ENCODE measurements at places on chromosomes 7 and 10.
A peak's percentile ranks its signal among the peaks of the same experiment; 100 is the strongest.

GRCh38 chr7:74417419-74417971 is 36.2 kb upstream of the GTF2IRD1 start:
- peak; percentile 77 for DNase-seq

GRCh38 chr10:35274498-35275060 is 61.7 kb upstream of the CCNY start:
- DNase-seq, result peak; percentile 69

DNA sequence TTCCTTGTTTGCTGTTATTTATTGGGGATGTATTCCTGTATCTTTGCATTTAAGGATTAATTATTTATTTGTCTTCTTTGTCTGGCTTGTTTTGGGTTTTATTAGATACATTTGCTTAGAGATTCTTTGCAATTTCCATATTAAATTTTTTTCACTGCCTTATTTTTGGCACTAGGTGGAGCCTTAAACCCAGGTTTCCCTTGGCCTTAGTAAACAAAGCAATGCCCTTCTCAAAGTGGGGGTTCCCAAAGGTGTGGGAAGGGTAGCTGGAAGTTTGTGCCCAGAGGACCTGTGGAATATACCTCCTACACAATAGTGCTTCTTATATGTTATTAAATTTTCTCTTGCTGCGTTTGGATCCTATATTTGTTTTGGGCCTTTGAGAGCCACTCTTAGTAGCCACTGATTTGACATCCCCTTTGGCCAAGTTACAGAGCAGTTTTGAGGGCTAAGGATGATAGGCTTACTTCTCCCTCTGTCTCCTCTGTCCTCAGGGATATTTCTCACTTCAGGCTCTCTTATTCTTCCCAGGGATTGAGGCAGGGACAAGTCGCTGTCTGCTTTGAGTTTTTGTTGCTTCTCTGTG is 162.3 kb downstream of the ITGB1 start:
- DNase-seq, result no peak

- DNase-seq, result no peak
Observed at GRCh38 chr10:50506861-50507573, 116.7 kb downstream of the SGMS1 start.

DNA sequence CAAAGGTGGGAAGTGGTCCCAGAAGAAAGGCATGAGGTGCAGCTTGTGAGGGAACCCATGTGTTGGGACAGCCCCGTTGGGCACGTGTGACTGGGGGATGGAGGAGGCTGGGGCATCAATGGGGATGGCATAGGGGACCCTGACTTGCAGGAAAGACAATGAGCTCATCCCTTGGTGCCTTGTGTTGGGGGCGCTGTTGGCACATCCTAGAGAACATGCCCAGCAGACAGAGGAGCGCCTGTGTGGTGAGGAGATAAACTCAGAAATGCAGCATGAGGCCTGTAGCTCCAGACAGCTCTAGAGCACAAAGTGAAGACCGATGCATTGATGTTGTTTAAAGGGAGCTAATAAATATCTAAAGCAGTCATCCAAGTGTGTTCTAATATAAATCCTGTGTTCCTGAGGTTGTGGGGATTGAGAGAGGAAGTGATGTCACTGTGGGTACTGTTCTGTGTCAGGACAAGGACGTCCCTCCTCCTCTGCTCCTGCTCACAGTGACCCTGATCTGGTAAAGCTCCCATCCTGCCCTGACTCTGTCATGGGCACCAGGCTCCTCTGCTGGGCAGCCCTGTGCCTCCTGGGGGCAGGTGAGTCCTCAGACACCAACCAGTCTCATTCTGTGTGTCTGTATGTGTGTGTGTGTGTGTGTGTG is 126.1 kb upstream of the PRSS58 start:
- DNase-seq, result no peak

- no peak for DNase-seq
Observed at GRCh38 chr10:74823791-74824183, 2.6 kb upstream of the KAT6B start.

- no peak for DNase-seq
Observed at GRCh38 chr10:106078895-106079576, 1085.5 kb downstream of the SORCS1 start.

- DNase-seq, result no peak
Observed at GRCh38 chr10:63707254-63707910, 186.2 kb downstream of the REEP3 start.

- no peak for DNase-seq
Observed at GRCh38 chr10:130016993-130017630, 53.0 kb upstream of the EBF3 start.

- peak; percentile 98 for DNase-seq
Observed at GRCh38 chr7:2844153-2845033, at the start of gene GNA12. Gene GNA12 (minus strand): TSS chr7:2844308. CDS start chr7:2844161, 147 bp downstream.

DNA sequence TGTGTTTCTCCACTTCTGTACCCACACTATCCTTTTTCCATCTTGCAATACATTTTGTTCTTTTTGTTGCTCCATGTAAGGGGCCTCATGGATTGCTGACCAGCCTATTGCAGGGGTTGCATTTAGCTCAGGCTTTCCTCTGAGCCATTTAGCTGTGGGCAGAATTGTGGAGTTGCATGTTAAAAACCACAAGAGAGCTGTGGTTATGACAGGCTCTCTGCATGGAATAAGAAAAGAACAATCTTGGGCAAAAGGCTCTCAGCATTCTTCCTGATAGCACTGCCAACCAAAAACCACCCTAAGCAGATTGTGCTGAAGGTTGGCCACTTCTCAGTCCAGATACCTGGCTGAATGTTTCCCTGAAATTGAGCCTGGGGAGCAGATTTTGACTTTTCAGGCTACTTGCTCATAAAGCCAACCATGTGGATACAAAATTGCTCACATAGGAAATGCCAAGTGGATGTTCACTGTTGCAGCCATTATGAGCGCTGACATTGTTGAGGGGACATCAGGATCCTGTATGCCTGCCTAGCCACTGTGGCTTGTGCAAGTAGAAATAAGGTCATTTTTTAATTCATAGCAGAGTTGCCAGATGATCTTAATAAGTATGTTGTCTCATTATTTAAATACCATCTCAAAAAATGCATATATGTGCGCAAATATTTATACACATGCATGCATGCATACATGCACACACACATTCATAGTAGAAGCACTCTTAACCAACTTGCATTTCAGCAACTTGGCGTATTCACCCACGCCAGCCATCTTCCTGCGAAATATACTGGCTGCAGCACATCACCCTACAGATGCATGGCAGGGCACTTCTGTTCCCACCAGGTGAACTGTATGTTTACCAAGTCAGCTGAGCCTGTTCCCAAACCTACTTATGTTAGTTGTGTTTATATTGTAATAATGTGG is 695.4 kb downstream of the LRMDA start:
- DNase-seq, result no peak

GRCh38 chr7:9488555-9488954 is 1055.1 kb downstream of the NXPH1 start:
- DNase-seq, result no peak

DNA sequence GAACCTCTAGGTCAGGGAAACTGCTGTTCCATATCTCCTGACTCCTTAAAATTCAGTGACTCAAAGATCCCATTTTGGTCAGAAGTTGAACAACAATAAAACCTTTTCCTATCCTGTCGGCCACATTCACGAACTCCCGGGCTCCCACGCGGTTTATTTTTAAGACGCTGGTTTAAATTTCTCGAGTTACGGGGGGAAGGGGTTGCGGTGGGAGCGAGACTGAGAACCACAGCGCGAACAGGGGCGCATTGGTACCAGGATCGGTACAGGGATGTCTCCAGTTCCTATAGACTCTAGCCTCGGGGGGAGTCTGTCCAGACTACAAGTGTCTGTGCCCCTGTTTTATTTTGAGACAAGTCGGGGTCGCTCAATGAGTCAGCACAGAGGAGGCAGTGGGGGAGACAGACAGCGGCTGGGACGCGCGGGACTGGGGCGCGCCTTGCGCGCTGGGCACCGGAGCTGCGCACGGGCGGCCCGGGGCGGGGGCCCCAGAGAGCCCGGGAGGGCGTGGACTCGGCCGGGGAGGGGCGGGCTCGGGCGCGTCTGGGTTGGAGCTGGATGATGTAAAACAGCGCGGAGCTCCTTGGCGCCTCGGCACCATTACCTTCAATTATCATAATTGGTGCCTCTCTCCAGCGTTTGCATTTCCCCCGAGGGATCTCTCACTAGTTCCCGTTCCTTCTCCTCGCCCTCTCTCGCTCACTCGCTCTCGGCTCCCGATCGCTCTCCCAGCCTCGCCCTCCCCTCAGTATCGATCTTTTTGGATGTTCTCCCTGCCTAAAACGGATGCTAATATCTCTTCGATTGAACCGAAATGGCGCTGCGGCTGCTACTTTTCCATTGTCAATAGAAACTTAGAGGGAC is 8.7 kb upstream of the BAMBI start:
- peak; percentile 88 for DNase-seq

DNA sequence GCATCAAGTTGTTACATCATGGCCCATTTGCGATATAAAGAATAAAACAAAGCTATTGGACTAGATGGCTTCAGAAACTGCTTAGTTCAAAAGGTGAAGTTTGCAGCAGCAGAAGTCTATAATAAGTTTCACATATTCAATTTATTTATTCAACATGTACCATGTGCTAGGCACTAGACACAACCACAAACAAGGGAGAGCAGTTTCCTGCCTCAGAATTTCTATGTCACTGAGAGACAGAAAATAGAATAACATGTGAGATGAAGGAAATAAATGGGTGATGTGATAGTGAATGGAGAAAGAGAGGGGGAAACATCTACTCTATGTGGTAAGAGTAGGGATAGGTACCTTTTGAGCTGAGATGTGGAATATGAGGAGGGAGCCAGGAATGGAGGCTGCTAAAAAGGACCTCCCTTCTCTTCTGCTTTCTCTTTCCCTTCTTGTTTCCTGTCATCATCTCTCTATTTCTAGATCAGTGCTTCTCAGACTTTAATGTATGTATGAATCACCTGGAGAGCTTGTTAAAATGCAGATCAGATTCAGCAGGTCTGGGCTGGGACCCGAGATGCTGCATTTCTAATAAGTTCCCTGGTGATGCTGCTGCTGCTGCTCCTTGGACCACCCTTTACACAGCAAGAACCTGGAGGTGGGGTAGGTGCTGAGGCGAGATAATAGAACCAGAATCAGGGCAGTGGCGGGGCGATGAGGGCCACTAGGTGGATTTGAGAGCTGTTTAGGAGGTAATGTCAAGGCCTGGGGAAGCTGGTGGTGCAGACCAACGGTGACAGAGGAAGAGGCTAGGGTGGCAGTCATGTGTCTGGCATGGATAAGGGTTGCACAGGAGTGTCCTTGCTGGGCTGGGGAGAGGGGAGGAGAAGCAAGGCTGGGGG is 13.7 kb upstream of the INMT start:
- DNase-seq, result no peak

DNA sequence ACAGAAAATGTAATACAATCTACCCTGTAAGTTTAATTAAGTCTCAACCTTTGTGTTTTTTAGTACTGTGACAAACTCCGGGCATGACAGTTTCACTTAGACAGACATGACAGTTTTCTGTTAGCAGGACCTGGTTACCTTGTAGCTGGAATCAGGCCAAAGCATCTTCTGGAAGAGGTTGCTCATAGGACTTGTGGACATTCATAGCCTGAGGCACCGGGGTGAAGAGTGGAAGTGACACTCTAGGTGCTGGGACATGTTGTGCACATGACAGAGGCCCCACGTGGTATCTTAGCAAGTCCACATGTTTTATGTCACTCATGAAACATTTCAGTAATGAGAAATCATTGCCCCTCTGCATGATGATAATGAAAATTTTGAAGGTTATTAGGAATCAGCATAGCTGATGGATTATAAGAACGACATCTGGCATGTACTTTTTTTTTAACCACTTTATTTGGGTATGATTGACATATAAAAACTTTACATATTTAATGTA is 441.4 kb downstream of the CNTNAP2 start:
- no peak for DNase-seq

- no peak for DNase-seq
Observed at GRCh38 chr10:49369216-49370162, 26.4 kb downstream of the DRGX start.

GRCh38 chr10:60575105-60575504 is 185.4 kb upstream of the ANK3 start:
- no peak for DNase-seq

DNA sequence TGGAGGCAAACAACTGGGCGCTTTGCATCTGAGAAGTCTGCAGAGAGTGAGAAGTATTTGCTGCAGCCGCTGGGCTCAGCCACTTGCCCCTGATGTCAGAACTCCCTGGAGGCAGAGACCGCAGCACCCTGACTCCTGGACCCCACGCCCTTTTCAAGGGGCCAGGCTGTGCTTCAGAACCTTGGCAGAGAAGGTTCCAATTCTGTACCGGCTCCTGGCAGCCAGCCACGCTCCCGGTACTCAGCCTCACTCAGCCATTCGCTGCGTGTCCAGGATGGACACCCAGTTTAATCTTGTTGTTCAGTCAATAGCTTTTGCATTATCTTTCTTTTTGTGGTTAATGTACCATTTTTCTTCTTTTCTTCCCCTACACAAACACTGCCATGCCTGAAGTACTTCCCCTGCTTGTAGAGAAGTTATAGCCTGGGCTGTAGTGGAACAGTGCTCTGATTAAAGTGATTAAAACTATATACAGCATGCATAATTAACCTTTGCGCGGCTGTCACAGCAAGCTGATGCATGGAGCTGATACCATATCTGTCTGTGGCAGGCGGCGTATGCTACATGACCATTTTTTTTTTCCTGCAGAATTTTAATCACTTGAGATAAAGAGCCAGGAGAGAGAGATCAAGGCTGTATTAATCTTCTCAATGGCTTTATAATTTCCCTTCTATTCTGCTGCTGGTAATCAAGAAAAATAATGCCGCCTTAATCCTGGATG is 578.5 kb downstream of the SDK1 start:
- no peak for DNase-seq

GRCh38 chr7:31825576-31825975 is 138.6 kb downstream of the PPP1R17 start:
- no peak for DNase-seq

DNA sequence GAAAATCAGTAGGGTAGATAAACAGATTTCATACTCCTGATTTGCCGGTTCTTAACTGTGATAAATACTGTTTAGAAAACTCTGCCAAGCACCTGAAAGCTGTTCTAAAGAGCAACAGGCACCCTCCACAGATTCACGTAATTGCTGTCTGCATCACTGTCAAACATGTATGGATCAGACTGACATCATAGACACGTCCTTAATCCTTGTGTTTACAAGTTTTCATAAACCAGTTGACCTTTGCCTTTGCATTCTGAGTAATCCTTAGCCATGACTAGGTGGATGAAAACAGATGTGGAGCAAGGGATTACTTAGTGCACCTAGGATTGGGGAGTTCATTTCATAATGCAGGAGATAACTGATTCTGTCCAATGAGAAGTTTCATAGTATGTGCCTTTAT is 41.6 kb downstream of the SLC39A12 start:
- no peak for DNase-seq

GRCh38 chr7:105250239-105250638 is 138.5 kb downstream of the SRPK2 start:
- no peak for DNase-seq

DNA sequence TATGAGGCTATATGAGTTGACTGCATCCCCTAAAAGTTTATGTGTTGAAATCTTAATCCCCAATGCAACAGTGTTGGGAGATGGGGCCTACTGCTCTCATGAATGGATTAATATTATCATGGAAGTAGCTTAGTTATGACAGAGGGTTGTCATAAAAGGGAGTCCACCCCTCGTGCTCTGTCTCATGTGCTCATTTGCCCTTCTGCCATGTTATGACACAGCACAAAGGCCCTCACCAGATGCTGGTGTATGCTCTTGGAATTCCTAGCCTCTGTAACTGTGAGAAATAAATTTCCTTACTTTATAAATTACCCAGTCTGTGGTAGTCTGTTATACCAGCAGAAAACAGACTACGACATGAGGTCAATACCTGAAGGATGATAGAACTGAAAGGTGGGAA is 17.6 kb upstream of the PANK1 start:
- DNase-seq, result no peak

GRCh38 chr10:73073627-73074026 is 23.0 kb downstream of the P4HA1 start:
- no peak for DNase-seq
